Fibroblast of villous mesenchyme (primary cell): ENCODE measurements at places on chromosomes 7 and 10. TPM values are rescaled to one million over a fixed set of nuclear protein-coding genes. Genes with fewer than 3 reads are reported as not detected.

The TMEM213 gene
- total RNA-seq, result not detected in 2 replicates

The PTCD1 gene
- total RNA-seq, result 7.7 and 8.2 TPM in 2 replicates

- no peak for DNase-seq
These were observed 92.0 kb upstream of the GPR26 start for GRCh38 chr10:123574109-123574698.

DNA sequence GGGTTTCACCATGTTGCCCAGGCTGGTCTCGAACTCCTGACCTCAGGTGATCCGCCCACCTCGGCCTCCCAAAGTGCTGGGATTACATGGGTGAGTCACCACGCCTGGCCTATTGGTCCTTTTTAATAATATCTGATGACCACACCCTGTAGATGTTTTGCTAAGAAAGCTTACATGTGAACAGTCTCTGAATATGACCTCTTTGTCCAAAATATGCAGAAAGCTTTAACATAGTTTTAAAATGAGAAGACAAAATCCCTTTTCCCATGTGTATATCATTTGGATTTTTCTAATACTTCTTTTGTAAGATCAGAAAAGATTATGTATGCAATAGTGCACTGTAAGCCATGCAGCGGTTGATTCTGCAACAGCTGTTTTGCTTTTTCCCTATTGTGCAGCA, 38.5 kb downstream of the MCU start:
- DNase-seq, result peak; percentile 46

- no peak for DNase-seq
These were observed 397.2 kb upstream of the NPVF start for GRCh38 chr7:25625306-25625992.

DNA sequence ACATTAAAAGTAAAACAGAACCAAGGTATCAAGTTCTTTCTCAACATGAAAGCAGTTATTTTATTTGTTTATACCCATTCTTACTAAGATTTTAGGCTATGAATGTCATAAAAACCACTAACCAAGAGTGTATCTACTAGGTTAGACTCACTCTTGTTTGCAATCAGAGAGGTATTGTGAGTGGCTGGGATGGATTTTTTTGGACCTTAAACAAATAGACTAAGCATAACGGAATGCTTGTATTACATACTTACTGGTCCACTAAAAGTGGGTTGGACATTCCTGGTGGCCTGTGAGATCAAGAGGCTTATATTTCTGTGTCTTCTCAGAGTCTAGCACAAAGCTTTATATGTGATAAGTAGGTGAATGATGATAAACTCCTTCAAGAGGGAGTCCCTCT, 32.6 kb upstream of the CBLL1 start:
- no peak for DNase-seq

- DNase-seq, result no peak
These were observed 10.1 kb upstream of the MNX1 start for GRCh38 chr7:157020514-157021070.

- DNase-seq, result peak; percentile 52
These were observed 55.2 kb upstream of the GSDME start for GRCh38 chr7:24812305-24812945.

DNA sequence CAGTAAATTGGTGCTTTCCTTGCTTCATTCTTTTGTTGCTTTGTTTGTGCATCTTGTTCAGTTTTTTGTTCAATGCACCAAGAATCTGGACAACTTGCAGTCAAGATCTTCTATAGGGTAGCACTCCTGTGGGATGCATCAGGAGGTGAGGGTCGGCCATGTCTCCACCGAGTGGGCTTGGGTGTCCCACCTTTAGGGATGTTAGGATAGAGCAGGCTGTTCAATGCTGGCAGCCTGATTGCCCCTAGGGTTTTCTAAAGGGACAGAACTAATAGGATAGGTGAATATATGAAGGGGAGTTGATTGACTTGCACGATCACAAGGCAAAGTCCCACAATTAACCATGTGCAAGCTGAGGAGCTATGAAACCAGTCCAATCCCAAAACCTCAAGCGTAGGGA, 109.9 kb downstream of the GLRX3 start:
- no peak for DNase-seq

- no peak for DNase-seq
These were observed 187.6 kb downstream of the PFKFB3 start for GRCh38 chr10:6390213-6390845.

DNA sequence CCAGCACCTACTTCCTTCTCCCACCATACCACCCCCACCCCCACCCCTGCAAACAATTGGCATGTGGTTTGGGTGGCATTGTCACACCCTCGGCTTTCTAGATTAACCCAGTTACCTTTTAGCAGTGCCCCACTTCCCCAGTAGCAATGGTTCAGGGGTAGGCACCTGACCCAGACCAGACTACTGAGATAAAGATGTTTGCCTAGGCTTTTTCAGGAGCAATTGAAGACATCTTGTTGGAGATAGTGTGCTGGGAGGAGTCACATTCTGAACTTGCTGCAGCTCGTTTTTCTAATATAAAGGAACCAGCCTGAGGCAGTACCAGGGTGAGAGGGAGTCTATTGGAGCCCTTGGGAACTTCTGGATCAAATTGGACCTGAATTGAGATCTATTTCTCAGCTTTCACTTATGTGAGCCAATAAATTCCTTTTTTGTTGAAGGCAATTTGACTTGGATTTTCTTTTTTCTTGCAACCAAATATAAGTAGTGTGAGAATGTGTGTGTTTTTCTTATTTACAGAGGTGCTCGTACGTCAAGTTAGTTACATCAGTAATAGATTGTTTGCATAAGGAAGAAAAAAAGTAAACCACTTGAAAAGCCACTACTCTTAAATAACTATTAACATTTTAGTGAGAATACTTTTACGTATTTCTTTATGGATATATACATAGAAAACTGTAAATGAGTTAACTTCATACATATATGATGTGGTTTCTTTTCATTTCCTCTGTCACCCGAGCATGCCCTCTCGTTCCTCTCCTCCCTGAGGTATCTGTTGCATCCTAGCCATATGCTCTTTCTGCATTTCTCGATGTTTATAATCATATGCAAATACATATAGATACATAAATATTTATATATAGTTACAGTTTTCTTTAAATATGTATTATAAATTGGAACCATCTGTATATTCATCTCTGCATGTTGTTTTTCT, 38.0 kb downstream of the RAB18 start:
- DNase-seq, result no peak

DNA sequence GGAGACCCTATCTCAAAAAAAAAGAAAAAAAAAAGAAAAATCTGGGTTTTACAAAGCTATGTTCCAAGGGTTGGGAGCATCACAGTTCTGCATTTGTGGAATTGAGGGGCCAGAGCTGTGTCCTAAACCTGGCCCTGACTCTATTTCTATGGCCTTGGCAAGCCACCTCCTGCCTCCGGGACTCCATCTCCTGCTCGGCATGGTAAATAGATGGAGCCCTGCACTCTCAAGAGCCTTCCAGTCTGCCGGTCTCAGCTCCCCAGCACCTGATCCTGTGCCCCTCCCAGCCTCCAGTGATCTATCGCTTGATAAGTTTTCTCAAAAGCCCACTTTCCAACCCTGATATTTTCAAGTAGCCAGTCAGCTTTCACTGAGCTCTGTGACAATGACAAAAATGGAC, 43.0 kb downstream of the KCNH2 start:
- DNase-seq, result no peak

The FAM25G gene
- total RNA-seq, result not detected in 2 replicates
